Coronary artery (tissue), 2 donors: ENCODE measurements at places on chromosomes 3 and 15.

DNA sequence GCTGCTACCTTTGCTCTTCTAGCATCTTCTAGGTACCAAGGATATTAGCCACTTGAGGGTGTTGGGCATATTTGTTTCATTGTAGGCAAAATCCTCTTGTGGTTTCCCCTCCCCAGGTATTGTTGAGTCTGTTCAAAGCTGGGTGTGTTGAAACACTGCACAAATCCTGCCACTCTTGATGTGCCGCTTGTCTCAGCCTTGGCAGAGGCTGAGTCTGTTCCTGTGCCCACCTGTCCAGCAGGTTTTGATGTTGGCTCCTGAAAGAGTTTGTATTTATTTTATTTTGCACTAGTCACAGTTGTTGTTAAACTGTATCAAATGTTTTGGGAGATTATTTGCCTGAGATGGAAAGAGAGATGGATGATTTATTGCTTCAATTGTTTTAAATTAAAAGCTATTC is 136.2 kb downstream of the USP13 start:
- no peak for DNase-seq

- DNase-seq = no peak
Measured at GRCh38 chr3:89098173-89098572, 9.2 kb upstream of the EPHA3 start.

DNA sequence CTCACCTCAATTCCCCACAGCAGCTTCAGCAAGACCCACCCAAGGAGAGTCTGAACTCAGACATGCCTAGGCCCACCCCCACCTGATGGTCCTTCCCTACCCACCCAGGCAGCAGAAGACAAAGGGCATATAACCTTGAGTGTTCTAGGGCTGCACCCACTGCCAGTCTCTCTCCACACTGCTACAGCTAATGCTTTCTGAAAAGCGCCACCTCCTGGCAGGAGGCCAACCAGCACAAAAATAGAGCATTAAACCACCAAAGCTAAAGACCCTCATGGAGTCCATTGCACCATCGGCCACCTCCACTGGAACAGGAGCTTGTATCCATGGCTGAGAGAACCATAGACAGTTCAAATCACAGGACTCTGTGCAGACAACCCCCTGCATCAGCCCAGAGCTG is 11.3 kb upstream of the RPL39L start:
- DNase-seq = no peak

- DNase-seq = no peak
Measured at GRCh38 chr3:160720123-160720746, 35.8 kb upstream of the PPM1L start.

GRCh38 chr15:58222679-58223078 is 84.5 kb downstream of the AQP9 start:
- DNase-seq = no peak

DNA sequence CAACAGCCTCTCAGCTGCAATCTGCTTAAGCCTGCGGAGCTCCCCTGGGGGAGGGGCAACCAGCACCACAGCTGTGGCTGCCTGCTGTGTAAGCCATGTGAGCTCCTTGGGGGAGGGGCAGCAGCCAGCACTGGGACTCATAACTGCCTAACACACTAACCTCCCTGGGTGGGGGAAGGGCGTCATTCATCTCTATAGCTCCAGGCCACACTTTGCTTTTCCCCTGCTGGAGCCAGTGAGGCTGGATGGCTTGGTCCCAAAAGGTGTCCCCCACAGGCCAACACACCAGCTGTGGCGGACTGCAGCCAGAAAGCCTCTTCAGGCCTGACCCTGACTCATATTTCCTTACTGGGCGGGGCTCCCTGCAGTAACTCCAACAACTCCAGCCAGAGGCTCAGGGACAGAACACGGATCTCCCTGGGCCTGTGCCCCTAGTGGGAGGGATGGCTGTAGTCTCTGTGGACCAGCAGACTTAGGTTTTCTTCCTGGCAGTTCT is 129.8 kb downstream of the PPM1L start:
- no peak for DNase-seq

GRCh38 chr3:70744536-70744935 is 432.1 kb upstream of the MDFIC2 start:
- no peak for DNase-seq

- no peak for DNase-seq
Measured at GRCh38 chr15:94858920-94859319, 627.6 kb downstream of the MCTP2 start.
